Occipital lobe (tissue), 3 donors: ENCODE measurements at places on chromosomes 6 and 20. TPM values are rescaled to one million over a fixed set of nuclear protein-coding genes. Genes with fewer than 3 reads are reported as not detected.

Gene CFAP61
- total RNA-seq, result 3.1 TPM

Gene APCDD1L
- not detected for total RNA-seq

Gene CHRNA4
- total RNA-seq, result 7.8 TPM

Gene SPATS1
- 0.62 TPM for total RNA-seq

Gene LY6G6D
- not detected for total RNA-seq

DNA sequence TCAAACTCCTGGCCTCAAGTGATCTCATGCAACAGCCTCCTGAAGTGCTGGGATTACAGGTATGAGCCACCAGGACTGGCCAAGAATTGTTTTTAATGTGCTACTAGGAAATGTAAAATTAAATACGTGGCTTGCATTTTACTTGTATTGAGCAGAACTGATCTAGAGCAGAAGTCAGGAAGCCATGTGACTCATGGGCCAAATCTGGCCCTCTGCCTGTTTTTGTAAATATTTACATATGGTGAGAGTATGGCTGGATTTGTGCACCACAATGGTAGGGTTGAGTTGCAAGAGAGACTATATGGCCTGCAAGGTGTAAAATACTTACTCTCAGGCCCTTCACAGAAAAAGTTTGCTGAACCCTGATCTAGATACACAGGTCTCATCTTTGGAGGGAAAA is 75.8 kb downstream of the LAMP5 start:
- no peak for DNase-seq

- DNase-seq, result no peak
Observed at GRCh38 chr6:13765570-13765969, 48.8 kb downstream of the MCUR1 start.

GRCh38 chr20:21235484-21236445 is 67.4 kb upstream of the XRN2 start:
- peak; percentile 48 for DNase-seq

DNA sequence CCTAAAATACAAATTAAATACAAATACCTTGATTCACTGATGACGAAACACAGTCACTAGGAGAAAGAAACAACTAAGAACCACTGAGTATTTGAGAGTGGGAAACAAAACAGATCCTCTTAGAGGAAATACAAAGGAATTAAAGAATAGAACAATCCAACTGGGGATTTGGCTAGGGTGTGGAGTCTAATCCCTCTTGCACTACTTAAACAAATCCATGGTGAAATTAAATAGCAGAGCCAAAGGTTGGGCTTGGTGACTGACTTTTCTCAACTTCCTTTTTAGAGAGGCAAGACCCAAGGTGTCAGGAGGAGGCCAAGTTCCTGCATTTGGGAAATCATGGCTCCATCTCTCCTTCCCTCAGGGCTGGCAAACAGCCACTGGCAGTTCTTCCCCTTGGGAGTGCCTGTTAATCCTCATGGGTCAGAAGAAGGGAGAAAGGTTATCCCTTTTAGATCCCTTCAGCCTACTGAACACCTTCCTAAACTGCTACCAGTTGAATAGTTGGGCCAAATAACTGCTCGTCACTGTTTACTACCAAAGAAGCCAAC is 101.2 kb upstream of the TRAF3IP2 start:
- DNase-seq, result no peak

GRCh38 chr6:157791450-157791849 is 31.6 kb upstream of the SNX9 start:
- DNase-seq, result no peak

- no peak for DNase-seq
Observed at GRCh38 chr20:4491643-4492042, 230.1 kb upstream of the PRND start.

DNA sequence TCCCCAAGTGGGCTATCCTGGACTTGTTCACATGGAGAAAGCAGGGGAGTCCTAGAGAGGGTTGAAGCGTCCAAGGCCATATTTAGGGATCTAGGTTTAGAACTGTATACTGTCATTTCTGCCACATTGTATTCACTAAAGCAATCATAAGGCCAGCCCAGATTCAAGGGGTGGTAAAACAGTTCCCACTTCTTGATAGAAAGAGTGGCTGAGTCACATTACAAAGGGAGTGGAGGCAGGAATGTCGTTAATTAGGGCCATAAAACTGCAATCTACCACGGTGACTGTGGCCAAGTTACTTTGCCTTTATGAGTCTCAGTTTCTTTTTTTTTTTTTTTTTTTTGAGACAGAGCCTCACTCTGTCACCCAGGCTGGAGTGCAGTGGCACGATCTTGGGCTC is 7.4 kb upstream of the UBR2 start:
- DNase-seq, result no peak

GRCh38 chr6:44355640-44356039 is 13.2 kb downstream of the SPATS1 start:
- no peak for DNase-seq

DNA sequence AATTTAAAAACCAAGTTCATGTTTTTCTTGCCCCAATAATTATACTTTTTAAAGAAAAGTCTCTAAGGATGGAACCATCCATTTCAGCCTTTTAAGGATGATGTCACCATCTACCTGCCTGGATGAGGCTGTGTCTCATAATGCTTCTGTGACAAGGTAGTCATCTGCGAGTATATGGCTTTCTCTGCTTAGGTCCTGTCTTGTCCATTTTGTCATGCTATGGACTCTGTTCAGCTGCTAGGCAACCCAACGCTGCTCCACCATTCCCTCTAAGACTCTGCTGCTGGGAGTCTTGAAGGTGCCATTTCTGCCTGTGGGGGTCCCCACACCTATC is 459.8 kb upstream of the RUNX2 start:
- no peak for DNase-seq

DNA sequence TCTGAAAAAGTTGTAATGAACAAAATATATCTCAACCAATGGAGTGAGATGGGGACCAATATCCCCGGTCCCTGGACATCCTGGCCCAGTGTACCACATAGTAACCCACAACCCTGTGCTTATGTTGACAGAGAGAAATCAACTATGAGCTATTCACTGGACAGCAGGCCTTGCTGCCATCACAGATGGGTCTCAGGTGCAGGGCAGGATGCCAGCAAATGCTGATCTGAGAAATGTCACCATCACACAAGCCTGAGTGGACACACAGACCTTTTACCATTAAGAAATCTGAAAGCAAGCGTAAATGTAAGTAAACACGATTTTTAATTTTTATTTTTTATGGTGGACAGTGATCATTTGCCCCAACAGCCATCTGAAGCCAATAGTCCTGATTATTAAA is 9.1 kb downstream of the RPP40 start:
- DNase-seq, result no peak
